ENCODE measurements at places on chromosomes 11 and 22. TPM values are rescaled to one million over a fixed set of nuclear protein-coding genes. Genes with fewer than 3 reads are reported as not detected.

PHOX2A gene
- 0.17 TPM for total RNA-seq

CFAP300 gene
- 6.5 TPM for total RNA-seq

EIF3D gene
- 164 TPM for total RNA-seq

PTGDR2 gene
- 1.2 TPM for total RNA-seq

CARD18 gene
- not detected for total RNA-seq

TRIM51 gene
- total RNA-seq = not detected

PANX3 gene
- not detected for total RNA-seq

OR10D3 gene
- total RNA-seq = not detected

SCGB1A1 gene
- total RNA-seq = not detected

MAJIN gene
- not detected for total RNA-seq
